Anterior cingulate cortex (tissue), 58 donors: ENCODE measurements at places on chromosomes 7 and 10.

- DNase-seq = no peak
Measured at GRCh38 chr10:123759501-123760031, 93.4 kb downstream of the GPR26 start.

GRCh38 chr7:4260867-4261600 is 421.1 kb upstream of the FOXK1 start:
- no peak for DNase-seq

GRCh38 chr10:7534480-7534852 is 123.6 kb upstream of the SFMBT2 start:
- no peak for DNase-seq

- no peak for DNase-seq
Measured at GRCh38 chr10:58477902-58478301, 34.8 kb upstream of the BICC1 start.

- peak; percentile 37 for DNase-seq
Measured at GRCh38 chr10:34854147-34854601, 39.1 kb upstream of the PARD3 start.

- DNase-seq = no peak
Measured at GRCh38 chr10:128035557-128035973, 90.7 kb downstream of the MKI67 start.

DNA sequence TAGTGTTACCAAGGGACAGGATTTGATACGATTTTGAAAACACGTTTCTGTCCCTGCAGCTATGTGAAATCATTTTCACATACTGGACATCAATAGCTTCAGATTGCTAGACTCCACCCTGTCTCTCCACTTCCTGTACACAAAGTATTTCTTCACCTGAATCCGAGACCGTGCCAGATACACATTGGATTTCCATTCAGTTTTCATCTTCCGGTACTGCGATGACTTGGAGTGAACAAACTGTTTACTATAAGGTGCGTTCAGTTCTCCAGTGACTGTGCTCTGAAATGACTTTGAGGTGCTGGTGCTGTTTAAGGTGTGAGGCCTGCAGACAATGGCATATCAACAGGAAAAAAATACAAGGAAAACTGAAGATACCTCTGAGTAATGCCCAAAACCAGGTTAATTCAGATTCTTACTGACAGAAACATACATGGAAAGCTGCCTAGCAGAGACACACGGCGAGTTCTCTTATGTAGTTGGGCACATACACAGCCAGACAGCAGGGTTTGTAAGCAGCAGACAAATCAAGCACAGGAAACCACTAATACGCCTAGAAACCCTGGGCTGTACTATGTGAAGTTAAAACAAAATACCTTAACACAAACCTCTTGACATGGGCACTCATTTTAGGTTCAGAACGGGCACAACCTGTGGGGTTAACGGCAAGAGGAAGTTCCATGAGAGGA is 119.2 kb downstream of the GALNT11 start:
- DNase-seq = no peak

DNA sequence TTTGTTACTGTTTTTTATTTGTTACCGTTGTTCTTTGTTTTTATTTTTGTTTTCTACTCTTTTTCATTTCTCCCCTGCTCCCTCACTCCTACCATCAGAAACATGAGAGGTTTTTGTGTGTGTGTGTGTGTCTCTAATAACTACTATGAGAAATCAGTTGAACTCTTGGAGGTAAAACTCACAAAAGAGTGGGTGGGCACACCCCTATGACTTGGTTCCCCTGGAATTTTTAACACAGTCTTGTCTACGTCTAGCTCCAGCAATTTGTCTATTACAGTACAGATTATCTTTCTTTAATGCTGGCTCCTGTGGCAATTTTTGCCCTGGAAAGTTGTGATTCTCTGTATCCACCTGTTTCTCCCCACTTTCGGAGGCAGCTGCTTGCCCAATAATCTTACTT is 56.2 kb downstream of the AOAH start:
- no peak for DNase-seq

GRCh38 chr10:2887391-2888070 is 179.8 kb upstream of the PFKP start:
- DNase-seq = no peak

GRCh38 chr7:29854257-29854938 is 48.1 kb downstream of the WIPF3 start:
- no peak for DNase-seq

- no peak for DNase-seq
Measured at GRCh38 chr7:47557694-47558670, 23.9 kb downstream of the TNS3 start.

GRCh38 chr10:29146311-29147100 is 142.4 kb upstream of the LYZL1 start:
- DNase-seq = no peak

DNA sequence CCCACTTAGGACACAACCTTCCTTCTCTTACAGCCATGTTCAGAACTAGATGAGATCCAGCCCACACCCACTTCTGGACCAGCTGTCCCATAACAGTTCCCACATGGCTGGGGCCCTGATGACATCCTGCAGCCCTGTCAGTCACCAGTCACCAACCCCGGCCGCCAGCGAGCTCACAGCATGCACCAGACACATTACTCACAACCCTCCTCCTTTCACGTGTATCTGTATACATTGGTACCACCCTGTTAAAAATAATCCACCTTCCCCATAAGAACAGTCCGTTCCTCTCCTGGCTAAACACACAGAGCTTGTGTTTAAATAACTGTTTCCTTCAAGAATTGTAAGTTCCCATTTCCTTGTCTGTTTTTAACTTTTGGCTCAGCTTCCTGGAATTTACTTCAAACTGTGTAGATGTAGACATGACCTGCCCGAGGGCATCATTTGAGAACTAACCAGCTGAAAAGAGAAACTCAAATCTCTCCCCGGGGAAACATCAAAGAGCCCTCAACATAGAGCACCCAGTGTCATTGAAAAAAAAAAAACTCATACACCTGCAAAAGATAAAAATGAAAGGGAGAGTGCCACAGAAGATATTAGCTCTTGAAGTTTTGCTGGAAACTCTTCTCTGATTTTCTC is 26.0 kb upstream of the PRLHR start:
- no peak for DNase-seq

- DNase-seq = no peak
Measured at GRCh38 chr7:91082852-91083495, 181.3 kb upstream of the FZD1 start.

GRCh38 chr10:128499956-128500355 is 373.7 kb upstream of the MKI67 start:
- DNase-seq = no peak

DNA sequence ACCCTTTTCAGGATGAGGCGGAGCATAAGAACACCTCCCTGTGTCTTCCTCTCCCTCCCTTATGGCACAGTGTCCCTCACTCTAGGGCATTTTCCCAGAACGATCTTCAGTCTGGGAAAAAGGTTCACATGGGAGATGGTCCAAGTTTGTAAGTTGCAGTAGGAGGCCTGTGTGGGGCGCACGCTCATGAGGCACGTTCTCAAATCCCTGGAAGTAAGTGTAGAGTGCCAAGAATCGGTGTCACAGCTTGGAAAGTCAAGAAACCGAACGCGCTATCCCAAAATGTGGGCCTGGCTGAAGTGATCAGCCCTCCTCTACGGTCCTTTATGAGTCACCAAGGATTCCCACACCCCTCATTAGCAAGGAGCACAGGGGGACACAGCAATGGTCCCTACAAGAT is 23.9 kb upstream of the SMARCD3 start:
- DNase-seq = no peak

DNA sequence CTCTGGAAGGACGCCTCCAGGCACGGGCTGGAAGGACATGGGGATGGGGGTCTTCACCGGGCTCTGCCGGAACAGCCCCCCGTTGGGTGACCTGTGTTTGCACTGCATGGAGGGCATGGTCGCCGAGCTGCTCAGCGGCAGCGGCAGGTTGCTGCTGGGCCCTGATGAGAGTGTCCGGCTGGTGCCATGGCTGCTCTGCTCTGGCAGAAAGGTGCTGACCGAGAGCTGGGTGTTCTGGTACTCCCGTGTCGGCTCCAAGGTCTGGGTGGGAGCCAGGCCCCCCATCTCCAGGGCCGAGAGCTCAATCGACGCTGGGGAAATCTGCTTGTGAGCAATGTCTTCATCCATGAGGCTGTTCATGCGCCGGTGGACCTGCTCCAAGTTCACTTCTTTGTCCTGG is 764.3 kb downstream of the GRID1 start:
- DNase-seq = no peak

DNA sequence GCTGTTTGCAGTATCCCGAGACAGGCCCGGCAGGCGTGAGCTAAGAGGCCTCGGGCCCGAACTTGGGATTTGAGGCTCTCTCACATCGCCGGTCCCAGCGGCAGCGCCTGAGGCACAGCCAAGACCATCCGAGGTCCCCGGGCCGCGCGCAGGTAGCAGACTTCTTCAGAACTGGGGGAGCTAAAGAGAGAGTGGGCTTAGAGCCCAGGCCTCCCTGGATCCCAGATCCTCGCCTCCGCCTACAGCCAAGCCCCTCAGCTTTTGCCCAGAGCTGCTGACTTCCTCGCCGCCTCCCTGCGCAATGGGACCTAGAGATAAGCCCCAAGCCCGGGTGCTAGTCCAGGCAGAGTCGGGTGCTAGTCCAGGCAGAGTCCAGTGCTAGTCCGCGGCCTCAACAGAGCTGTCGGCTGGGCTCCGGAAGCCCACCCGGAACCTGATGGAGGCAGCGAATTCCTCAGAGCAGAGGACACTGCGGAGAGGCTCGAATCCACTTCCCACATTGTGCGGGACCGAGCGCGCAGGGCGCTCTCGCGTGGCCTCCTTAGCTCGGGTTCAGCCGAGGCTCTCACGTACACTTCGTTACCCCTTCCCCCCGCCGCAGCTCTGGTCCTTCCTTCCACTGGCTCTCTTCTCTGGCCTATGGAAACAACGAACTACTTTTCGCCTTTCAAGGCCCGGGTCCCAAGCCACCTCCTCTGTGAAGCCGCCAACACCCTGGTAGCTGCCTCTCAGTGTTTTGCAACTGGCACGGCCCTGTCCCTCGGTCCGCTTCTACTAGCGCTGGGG is 5.8 kb downstream of the LBX1 start:
- DNase-seq = no peak

- no peak for DNase-seq
Measured at GRCh38 chr10:63388421-63389031, 77.3 kb downstream of the JMJD1C start.

- no peak for DNase-seq
Measured at GRCh38 chr7:43439631-43440401, 143.1 kb upstream of the STK17A start.

- DNase-seq = no peak
Measured at GRCh38 chr10:117865945-117866344, 180.8 kb downstream of the RAB11FIP2 start.

DNA sequence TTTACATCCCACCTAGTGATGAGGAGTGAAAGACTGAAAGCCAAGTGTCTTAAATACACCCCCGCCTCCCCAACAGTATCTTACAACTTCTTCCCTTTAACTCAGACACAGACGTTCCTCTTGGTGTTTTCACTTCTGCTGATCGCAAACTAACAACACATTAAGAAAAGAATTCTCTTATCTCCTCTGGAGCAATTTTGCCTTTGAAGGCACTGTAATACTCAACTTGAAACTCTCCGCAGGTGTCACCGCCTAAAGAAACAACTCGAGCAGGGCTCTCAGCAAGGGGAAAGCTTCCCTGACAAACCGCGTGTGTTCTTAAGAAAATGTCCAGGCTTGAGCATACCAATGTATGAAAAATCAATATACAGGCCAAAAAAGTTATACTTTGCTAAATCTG is 452 bp downstream of the SEMA3C start:
- DNase-seq = no peak

GRCh38 chr10:74977913-74978847 is 133.3 kb upstream of the SAMD8 start:
- no peak for DNase-seq

DNA sequence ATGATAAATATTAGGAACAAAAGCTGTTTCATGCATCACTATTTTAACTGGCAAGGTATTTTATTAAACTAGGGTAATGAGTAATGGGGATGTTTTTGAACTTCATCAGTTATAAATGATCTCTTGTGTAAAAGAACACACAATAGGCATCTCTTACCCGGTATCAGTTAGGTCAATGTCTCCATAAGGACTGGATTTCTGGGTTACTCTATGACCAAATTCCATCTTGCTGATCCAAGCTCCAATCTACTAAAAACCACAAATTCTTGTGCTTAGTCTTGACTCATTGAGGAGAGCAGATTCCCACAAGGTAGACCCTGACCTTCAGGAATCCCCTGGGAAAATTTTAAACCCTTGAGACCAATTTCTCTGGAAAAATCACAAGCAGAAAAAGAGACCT is 1167.7 kb downstream of the XPNPEP1 start:
- DNase-seq = no peak

GRCh38 chr7:27091941-27092818 is 3.6 kb downstream of the HOXA1 start:
- DNase-seq = no peak

- no peak for DNase-seq
Measured at GRCh38 chr7:142418326-142418725, 160.5 kb upstream of the PRSS58 start.

GRCh38 chr7:151308791-151309190 is 32.8 kb upstream of the NUB1 start:
- no peak for DNase-seq

- DNase-seq = no peak
Measured at GRCh38 chr10:26524161-26524896, 86.2 kb downstream of the APBB1IP start.

GRCh38 chr7:108266035-108266434 is 135.9 kb upstream of the LAMB4 start:
- DNase-seq = no peak

GRCh38 chr10:117260084-117260483 is 19.2 kb downstream of the SLC18A2 start:
- DNase-seq = no peak

DNA sequence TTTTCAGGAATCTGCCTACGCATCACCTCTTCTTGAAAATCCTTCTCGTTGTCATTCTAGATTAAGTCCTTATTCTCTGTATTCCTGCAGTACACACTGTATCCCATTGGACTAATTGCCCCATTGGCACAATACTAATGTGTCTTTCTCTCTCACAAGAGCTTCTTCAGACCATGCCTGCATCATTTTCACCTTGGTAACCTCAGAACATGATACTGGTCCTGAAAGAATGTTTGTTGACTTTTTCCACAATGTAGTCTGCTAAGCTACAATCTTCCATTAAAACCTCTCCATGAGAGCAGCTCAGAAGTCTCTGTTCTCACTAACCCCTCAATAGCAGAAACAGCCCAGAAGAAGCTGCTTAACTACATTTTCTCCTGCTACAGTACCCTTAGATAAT is 270.7 kb downstream of the PCDH15 start:
- DNase-seq = no peak

GRCh38 chr10:71547876-71548846 is 151.4 kb downstream of the CDH23 start:
- DNase-seq = no peak
